ENCODE measurements at places on chromosomes 4 and X.

DNA sequence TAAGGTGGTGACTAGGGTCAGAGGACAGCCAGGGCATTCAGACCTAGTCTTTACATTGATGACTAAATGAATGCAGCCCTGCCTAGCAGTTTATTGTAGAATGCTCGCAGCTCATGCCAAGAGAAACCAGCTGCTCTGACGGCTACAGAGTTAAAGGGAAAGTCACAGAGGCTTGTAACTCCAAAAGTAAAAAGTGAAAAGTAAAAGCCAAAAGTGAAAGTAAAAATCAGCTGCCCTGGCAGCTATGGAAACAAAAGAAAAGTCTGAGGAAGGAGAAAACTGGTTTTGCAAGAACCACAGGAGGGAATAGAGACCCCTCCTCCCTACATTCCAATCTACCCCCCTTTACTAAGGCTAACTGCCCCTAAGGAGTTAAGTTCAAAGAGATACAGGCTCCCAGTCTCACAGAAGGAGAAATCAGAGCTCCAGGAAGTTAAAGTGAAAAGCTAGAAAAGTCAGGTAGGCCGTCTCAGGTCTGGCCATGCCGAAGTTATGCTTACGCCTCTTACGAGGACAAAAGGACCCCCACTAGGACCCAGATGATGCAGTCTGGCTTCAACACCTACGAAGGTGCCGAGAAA lies 6.0 kb downstream of the GAGE10 start:
- no peak for DNase-seq

DNA sequence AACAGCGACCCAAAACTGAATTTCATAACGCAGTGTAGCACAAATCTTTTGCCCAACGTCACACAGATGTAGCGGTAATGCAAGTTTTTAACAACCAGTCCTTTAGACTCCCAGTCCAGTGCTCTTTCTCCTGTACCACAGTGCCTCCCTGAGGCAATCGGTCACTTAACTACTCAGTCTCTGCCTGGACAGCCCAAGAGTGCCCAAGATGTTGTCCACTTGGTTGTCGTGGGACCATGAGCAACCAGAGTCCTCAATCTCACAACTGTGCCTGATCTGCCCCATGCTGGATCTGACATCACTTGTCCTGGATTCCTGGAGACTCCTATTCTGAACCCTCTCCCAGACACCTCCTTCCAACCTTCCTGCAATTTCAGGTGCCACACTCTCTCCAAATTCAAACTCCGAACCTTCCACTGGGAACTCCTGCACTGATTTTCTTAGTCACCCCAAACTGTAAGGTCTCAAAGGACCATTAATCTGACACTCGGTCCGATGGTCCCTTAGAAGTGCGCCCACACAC lies 702 bp downstream of the MMGT1 start:
- no peak for DNase-seq

GRCh38 chr4:80367737-80368136 lies 32.2 kb downstream of the CFAP299 start:
- no peak for DNase-seq

DNA sequence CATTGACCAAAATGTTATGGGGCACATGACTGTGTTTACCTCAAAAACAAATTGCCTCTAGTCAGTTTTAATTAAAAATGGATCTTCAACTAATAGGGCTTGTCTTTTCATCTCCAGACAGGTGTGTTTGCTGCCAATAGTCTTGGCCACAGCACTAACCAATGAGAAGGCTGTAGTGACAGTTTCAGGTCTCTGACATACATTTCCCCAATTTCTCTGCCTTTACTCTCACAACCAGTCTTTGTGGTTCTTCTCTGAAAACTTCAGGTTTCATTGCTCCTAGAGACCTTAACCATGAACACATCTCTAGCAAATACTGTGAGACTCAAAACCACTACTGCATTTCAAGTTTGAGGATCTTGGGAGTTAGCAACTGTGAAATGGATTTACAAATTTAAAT lies 3.5 kb upstream of the EDNRA start:
- DNase-seq: no peak

DNA sequence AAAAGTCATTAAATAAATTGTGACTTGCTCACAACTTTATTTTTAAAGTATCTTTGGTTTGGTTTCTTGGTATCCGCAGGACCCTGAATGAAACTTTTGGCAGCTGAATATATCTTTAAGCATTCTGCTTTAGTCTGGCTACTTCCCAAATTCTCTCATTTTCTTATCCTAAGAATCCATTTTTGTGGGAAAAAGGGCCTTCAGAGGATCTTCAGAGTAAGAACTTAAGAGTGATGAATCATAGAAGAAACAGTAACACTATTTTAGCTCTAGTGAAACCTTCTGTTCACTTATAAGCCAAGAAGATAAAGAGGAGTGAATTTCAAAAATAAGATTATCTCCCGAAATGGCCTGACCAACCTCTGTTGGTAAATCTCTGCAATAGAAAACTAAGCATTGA lies 540.6 kb upstream of the MAGEB18 start:
- no peak for DNase-seq

- DNase-seq: no peak
Observed at GRCh38 chr4:85673540-85673939, 198.6 kb downstream of the ARHGAP24 start.

DNA sequence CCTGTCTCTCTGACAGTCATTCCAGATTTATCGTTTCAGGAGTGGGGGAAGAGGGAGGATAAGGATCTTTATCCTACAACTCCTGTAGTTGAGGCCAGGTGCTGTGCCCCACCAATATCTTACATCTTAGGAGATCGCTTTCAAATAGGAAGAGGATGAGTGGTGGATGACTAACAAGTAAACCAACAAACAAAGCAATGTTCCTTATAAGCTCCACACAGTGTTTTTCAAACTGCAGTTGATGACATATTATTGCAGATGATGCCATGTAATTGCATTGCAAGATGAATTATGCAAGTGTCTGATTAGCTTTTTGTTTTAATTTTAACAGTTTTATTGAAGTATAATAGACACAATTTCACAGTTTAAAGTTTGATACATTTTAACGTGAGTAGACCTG lies 35.8 kb upstream of the TMEM164 start:
- no peak for DNase-seq

DNA sequence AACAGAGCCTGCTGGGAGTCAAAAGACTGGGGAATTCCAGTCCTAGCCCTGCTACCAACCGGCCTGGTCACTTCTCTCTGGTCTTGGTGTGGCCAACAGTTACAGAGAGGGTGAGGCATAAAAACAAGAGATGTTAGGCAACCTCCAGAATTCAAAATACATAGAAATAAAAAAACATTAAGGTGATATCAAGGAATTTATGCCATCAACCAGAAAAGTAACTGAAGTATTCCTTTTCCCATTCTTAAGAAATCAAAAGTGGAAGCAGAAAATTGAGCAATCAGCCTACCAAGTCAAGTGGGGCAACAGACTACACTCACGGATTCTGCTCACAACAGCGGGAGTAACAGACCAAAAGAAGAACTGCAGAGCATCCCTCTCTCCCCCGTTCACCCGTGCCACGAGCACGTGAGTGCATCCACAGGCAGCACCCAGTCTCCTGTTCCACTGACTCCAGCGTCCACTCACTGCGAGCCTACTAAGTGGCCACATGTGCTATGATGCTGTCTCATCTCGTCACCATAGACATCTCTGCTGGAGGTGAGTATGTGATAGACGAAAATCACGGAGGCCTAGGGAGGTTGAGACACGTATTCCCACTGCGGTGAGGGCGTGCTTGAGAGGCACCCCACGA lies 29.3 kb downstream of the AFAP1 start:
- DNase-seq: no peak

DNA sequence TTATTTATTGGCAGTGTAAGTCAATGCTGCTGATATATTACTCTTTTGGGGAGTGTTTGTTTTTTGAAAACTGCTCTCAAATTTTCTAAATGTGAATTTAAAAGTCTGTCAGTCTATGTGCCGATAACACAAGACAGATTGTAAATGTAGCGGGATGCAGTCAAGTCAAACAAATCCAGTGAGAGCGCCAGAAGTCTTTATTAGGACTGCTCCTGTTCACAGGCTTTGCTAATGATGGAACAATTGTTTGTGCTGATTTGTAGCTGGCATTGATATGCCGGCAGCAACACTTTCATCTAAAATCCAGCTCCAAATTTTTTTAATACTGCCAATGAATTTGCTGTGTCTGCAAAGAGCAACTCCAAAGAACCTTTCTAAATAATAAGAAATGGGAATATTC lies 78.7 kb upstream of the TET2 start:
- no peak for DNase-seq

GRCh38 chr4:71133491-71133890 lies 140.0 kb downstream of the DCK start:
- DNase-seq: no peak

GRCh38 chr4:173735585-173735984 lies 205.6 kb upstream of the HAND2 start:
- DNase-seq: no peak

DNA sequence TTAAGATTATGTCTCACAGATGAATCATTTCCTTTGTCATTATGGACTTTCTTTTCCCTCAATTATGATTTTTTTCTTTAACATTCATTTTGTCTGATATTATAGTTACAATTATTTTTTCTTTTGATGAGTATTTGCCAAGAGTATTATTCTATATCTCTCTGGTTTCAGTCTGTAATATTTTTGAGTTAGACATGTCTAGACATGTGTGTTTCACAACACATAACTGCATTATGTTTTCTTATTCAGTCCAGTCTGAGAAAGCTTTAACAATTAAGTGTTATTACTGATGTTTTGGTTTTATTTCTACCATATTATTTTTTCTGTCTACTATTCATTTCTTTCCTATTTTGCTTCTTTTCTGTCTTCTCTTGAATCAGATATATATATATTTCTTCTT lies 108.3 kb upstream of the MID1IP1 start:
- no peak for DNase-seq

- no peak for DNase-seq
Observed at GRCh38 chr4:152352215-152352614, 183.7 kb downstream of the FBXW7 start.

- no peak for DNase-seq
Observed at GRCh38 chr4:155676430-155676825, 9.8 kb downstream of the GUCY1A1 start.

DNA sequence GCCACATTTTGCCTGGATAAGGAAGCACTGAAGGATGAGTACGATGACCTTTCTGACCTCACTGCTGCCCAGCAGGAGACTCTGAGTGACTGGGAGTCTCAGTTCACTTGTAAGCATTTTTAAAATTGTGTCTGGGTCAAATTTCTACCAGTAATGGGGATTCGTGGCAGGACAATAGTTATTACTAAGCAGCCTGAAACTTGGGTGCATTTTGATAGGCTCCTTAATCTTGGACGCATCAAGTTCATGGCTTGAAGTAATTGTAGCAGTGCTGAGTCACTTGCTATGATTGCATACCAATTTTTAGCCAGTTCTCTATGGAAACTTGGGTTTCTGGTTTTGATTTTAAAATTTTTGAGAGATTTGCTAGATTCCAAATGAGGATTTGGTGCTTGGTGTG lies 4.3 kb downstream of the PGRMC1 start:
- no peak for DNase-seq

DNA sequence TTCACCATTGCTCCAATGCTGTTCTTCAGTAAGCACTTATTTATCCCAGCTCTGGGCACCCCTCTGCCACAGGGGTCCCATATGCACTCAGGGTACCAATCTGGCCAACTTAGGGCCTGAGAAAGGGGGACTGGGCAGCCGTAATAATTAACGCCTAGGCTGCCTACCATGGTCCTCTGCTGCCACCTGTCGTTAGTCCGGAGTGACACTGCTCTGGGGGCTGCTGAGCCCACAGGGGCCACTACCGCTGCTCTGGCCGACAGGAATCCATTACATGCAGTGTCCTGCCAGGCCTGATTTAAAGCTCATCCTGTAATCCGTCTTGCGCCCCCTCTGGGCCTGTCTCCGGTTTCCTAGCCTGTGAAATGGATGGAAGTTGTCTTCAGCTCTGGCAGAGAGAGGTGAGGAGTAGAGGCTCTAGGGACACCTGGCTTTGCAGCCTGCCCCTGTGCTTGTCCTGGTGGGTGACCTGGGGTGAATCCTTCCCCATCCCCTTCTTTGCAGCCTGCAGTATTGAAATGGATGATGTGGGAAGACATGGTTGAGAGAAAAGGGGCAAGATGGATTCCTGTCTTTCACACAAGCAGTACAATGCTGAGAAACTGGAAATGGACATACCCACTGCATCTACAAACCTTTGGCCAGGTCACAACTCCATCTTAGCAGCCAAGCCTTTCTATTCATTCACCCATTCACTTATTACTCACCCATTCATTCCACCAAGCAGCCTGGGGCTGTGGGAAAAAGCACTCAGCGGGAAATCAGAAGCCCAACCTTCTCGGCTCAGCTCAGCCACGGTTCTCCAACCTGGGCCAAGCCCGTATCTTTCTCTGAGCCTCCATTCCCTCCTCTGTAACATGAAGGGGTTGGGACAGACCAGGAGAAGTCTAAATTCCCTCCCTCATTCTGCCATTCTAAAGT lies 116.3 kb upstream of the NALF2 start:
- DNase-seq: no peak

- no peak for DNase-seq
Observed at GRCh38 chr4:100493756-100494155, 24.1 kb downstream of the EMCN start.

GRCh38 chrX:21870494-21870893 lies 14.7 kb downstream of the YY2 start:
- no peak for DNase-seq

- no peak for DNase-seq
Observed at GRCh38 chr4:127988638-127989037, 23.4 kb downstream of the ABHD18 start.

DNA sequence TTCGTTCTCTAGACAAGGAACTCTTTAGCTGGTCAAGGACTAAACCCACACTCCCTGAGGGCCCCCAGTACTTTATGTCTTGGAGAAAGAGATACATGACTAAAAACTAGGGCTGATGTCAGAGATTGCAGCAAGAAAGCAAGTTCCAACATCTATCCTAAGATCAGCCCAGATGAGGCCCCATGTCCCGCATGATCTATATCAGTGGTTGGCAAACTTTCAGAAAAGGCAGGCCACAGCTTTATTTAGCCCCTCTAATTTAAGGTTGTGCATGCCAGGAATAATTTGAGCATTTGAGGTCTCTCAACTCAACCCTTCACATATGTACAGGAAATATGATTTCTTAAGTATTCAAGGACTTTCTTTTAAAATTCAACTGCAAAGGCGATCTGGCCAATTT lies 44.1 kb upstream of the FRMD7 start:
- DNase-seq: no peak

DNA sequence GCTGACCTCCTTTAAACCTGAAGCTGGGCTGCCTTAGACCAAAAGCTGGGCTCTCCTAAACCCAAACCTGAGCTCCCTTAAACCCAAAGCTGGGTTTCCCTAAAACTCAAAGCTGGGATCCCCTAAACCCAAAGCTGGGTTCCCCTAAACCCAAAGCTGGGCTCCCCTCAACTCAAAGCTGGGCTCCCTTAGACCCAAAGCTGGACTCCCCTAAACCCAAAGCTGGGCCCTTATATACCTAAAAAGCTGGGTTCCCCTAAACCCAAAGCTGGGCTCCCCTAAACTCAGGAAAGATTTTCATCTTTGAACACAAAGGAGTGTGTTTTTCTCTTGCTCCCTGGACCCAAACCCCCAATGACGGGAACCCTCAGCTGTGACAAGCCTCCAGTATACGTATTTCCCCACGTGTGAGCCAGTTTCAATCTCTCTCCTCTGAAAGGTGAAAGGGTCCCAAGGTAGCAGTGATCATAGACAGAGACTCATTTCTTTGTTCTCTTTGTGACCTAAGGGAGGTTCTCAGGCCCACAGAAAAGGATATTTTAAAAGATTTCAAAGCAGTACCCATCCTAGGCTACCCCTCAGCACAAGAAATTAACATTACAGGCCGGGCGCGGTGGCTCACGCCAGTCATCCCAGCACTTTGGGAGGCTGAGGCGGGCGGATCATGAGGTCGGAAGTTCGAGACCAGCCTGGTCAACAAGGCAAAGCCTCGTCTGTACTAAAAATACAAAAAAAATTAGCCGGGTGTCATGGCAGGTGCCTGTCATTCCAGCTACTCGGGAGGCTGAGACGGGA lies 31.3 kb upstream of the ASMTL start:
- no peak for DNase-seq
